ENCODE measurements at places on chromosomes 13 and 19. TPM values are rescaled to one million over a fixed set of nuclear protein-coding genes. Genes with fewer than 3 reads are reported as not detected.

HSPB6 gene
- 49.6 TPM for total RNA-seq

ZNF888 gene
- 5.5 TPM for total RNA-seq

APOC1 gene
- 1.4 TPM for total RNA-seq

CEACAM21 gene
- not detected for total RNA-seq

ELSPBP1 gene
- not detected for total RNA-seq

PMIS2 gene
- not detected for total RNA-seq

RNF225 gene
- total RNA-seq, result not detected

ZNF382 gene
- total RNA-seq, result 6.8 TPM

PRODH2 gene
- not detected for total RNA-seq

MEF2B gene
- total RNA-seq, result not detected

KCNN4 gene
- total RNA-seq, result 1.3 TPM

IZUMO2 gene
- total RNA-seq, result not detected

CGB8 gene
- not detected for total RNA-seq

THSD8 gene
- not detected for total RNA-seq

DAND5 gene
- not detected for total RNA-seq

PTPRH gene
- 15.3 TPM for total RNA-seq

NR2F6 gene
- total RNA-seq, result 51.2 TPM

RASIP1 gene
- 0.44 TPM for total RNA-seq
